ENCODE measurements at places on chromosomes 4 and X.

- no peak for DNase-seq
These were observed 52.2 kb downstream of the ANK2 start for GRCh38 chr4:113101669-113102068.

DNA sequence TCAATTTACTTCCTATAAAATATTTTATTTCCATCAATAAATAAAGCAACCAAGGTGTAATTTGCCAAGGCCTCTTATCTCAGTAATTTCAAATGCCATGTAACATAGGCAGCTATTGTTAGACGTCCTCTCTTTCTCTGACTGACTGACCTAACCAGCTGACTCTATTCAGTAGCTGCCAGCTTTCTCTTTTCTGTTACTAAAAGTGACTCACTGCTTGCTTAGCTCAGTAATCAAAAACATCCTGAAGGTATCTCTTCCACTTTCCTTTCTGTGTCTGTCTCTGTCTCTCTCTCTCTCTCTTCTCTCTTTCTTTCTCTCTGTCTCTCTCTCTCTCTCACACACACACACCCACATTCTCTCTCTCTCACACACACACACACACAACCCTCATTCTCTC, 134.2 kb downstream of the SPOCK3 start:
- DNase-seq = no peak

DNA sequence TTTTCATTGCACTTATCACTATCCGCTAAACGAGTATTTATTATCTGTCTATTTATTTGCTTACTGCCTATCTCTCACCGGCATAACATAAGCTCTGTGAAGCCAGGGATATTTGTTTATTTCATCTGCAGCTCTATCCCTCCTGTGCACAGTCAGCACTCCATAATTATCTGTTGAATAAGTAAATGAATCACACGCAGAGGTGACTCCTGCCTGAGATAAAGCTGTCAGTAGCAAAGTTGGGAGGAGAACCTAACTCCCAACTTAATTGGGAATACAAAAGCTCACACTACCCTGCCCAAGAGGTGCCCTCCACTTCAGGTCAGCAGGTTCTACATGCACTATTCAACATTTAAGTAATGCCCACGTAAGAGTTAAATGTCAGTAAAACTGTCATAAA, 85.7 kb downstream of the CORIN start:
- no peak for DNase-seq

- DNase-seq = no peak
These were observed 67.4 kb upstream of the CLCN4 start for GRCh38 chrX:10089378-10089795.
